ENCODE measurements at places on chromosomes 5 and 9.

DNA sequence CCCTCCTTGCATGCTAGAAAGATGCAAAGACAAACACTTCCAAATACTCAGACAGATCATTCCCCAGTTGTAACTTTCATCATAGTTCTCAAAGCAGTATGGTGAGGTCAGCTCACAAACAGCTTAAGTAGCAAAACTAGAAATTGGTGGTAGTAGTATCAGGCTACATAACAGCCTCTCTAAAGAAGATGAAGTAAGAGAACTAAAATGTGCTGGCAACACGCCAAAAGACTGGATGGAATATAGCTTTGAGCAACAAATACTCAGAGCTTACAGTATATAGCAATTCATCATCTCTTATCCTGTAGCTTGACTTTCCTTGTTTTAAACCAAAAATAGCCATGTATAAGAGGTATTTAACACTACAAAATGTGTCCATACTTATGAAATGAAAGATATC lies 7.5 kb downstream of the PFDN1 start:
- no peak for DNase-seq

DNA sequence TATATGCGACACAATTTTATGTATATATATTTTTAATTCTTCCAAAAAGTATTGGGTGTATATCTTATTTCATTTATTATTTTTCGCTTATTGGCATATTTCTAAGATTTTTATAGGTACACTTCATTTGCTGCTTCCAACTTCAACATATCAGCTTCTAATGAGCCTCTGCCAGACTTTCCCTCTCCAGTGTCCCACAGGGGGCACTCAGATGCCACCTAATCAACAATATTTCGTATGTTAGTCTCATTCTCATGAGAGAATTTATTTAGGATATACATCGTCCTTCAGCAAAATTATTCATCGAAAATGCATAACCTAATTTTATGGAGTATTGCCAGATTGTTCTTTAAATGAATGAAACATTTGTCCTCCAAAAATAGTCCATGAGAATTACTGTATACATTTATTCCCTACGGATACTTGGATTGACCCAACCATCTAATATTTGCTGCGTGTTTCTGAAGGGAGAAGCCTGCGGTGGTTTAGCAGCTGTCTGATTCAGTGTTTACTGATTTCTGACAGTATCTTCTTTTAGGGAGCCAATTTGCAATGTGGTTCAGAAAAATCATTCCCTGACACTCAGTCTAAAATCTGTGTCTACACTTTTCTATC lies 100.6 kb upstream of the SELENOP start:
- peak; percentile 48 for DNase-seq

GRCh38 chr9:89657765-89658164 lies 53.0 kb downstream of the GADD45G start:
- DNase-seq = no peak

- DNase-seq = no peak
Observed at GRCh38 chr9:90037146-90037797, 432.5 kb downstream of the GADD45G start.

DNA sequence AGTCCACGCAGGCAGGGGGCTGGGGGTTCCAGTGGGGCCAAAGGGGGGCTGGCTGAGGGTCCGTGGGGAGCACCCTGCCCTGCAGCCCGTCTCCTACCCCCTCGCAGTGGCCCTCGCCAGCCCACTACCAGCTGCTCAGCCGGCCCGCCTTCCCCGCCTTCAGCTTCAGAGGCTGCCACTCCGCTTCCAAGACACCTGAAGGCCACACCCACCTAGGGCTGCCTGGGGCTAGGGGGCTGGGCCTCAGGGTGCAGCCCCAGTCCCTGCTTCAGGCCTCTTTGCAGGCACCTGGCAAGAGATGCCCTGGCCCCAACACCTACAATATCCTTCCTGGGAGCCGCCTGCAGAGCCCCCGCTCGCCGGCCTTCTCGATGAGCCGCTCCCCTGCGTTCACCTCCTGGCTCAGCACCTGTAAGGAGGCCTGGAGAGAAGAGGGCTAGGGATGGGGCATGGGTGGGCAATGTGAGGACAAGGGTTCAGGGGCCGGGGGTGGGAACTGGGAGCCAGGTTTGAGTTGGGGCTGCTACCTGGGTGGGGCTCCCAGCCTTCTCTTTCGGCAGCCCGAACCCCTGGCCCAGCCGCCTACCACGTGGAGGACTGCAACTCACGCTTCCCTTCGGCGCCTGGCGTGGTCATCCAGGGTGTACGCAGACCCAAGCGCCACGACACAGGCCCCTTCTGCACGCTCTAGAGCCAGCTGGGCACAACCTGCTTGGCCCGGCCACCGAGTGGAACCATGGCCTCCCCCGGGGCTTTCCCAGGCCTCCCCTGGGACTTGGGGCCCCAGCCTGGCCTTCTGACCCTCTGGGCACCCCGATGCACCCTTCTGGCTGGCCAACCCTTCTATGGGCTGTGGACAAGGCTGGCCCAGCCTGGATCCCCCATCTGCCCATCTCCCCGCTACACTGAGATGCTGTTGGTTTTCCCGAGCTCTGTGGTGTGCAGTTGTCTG lies 1.7 kb downstream of the STPG3 start:
- DNase-seq = no peak

- no peak for DNase-seq
Observed at GRCh38 chr9:134617246-134617645, 24.4 kb upstream of the COL5A1 start.

DNA sequence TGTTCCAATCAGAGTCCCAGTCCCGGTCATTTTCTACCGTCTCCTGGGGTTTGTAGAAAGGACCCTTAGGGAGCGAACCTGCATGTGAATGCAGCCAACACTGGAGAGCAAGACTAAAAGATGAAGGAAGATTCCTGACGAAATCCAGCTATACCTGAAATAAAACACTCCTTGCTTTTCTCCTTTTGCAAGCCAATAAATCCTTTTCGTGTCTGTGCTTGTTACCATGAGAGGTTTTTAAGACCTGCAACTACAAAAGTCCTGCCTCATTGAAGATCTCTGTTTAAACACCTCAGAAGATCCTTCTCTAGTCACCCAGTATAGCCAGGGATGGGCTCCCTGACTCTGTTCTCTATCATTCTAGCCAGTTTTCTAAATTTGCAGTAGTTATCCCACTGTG lies 10.0 kb upstream of the SLC34A1 start:
- no peak for DNase-seq

DNA sequence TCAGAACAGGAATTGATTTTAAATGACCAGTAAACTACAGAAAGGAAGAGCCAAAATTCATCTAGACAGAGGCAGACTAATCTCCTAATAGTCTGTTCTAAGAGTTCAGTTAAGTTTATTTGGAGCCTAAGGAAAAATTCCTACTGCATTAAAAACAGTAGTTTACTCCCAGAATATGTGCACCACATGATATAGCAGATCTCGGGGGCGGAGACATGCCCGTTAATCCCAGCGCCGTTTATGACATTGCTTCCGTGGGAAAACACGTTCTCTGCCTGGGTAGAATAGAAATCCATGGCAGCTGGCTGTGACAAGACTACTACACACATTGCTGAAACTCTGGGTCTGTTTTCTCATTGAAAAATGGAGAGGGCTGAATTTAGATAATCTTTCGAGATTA lies 11.4 kb downstream of the HABP4 start:
- DNase-seq = no peak

- DNase-seq = no peak
Observed at GRCh38 chr9:87109231-87109631, 161.9 kb upstream of the GAS1 start.

DNA sequence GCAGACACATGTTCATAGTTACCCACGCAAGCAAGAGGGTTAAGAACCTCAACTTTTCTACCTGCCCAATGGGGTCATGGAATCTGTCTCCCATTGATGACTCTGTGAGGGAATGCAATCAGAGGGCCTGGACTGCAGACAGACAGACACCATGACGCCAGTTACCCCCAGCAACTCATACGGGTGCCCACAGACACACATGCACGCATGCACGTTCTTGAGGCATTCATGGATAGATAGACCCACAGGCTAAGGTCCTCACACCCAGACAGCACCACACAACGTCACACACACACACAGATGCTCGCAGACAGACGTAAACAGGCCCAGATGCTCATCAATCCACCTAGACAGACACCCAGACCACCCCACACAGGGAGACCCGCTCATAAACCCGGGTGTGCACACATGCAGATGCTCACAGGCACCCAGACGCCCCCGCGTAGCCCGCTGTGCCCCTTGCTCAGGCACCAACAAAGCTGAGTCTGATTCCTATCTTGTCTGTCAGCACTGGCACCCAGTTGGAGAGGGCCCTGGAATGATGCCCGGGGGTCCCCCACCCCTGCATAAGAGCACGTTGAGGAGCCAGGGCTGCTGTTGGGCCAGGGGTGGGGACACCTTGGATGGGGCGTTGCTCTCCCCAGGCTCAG lies 23.6 kb downstream of the LHX2 start:
- DNase-seq = no peak

All from stimulated activated CD4-positive, alpha-beta T cell treated with anti-CD3 and anti-CD28 coated beads, TNF-alpha, amount 100 ng/mL, for 4 hours (primary cell).